ENCODE measurements at places on chromosomes 7 and 10. TPM values are rescaled to one million over a fixed set of nuclear protein-coding genes. Genes with fewer than 3 reads are reported as not detected.
A peak's percentile ranks its signal among the peaks of the same experiment; 100 is the strongest.

Gene CPN1
- total RNA-seq = not detected

Gene SLC13A4
- total RNA-seq = not detected

DNA sequence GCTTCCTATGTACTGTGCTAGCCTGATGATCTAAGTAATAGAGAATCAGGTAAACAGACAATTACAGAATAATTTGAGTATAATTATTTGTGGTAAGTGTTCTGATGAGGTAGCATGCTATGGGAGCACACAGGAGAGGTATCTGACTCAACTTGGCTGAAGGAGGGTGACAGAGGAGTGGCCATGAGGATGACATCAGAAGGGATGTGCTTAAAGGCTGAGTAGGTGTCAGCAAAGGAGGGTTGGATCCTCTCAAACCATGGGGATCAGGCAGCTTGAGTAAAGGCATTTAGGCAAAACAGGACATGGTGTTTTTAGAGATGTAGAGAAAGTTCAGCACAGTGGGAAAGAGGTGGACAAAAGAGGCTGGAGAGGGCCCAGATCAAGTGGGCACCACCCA is 29.0 kb downstream of the KLHDC10 start:
- DNase-seq = no peak

DNA sequence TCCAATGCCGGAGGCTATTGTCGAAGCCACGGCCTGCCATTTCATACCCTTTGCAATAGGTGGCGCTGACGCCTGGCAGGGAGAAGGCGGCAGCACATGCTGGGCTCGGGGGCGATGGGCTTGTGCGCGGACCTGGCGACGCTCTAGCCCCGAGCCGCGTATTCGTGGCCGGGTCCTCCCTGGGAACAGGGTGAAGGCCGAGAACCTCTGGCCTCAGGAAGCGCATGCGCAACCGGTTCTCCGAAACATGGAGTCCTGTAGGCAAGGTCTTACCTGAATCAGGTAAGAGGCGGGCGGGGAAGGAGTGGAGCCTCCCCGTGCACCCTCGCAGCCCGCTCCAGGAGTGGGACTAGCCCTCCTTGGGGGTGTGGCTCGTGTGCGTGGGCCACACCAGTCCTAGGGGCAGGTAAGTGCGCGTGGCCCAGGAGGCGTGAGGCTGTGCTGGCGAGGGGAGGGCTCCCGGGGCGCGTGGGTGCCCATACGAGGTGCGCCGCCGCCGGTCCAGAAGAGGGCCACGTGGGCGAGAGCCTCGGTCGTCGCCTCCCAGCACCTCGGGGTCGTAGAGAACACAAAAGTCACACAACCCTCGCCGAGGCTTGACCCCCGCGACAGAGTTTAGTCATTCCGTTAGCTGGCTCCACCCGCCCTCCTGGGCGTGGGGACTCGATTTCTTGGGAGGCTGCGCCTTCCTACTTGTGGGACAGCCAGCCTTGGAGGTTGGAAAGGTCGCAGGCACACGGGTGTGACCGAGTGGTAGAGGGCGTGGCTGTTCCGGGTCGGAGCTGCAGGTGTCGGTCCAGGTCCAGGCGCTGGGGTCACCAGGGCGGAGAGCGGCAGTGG is 5.6 kb upstream of the MEST start:
- peak; percentile 70 for DNase-seq

DNA sequence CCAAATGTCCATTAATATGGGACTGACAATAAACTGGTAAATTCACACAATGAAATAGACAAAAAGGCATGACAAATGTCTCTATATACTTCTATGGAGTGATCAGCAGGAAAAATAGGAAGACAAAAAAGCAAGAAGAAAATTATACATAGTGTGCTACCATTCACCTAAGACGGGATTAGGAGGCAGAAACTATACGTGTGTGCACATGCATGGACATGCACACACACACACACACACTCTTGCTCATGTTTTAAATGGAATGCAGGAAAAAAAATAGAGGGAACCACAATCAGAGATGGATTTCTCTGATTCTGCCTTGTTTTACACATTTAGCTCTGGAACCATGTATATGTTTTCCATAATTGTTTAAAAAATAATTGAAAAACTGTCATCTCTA is 119.0 kb downstream of the ZFAND4 start:
- no peak for DNase-seq

DNA sequence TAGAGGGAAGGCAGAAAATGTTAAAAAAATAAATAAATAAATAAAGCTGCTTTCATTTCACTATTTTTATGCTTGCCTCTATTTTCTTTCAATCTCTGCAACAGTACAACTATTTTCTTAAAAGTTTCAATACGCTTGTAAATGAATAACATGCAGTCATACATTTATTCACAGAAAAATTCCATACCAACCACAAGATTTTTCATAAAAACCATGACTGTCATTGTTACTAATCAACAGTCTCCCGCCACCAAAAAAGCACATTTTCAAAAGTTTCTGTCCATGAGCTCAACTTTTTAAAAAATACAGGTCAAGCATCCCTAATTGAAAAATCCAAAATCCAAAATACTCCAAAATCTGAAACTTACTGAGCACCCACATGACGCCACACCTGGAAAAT is 5.3 kb downstream of the PARD3 start:
- no peak for DNase-seq

GRCh38 chr10:107437921-107438320 is 273.4 kb upstream of the SORCS1 start:
- no peak for DNase-seq

- no peak for DNase-seq
Observed at GRCh38 chr7:103106005-103106702, 31.2 kb downstream of the ARMC10 start.

GRCh38 chr10:132457328-132458070 is 60.5 kb downstream of the PWWP2B start:
- no peak for DNase-seq

Data from dermis blood vessel endothelial cell (primary cell).